ENCODE measurements at places on chromosomes 2 and 18.

- no peak for DNase-seq
Measured at GRCh38 chr18:24212939-24213338, 74.1 kb downstream of the CABYR start.

DNA sequence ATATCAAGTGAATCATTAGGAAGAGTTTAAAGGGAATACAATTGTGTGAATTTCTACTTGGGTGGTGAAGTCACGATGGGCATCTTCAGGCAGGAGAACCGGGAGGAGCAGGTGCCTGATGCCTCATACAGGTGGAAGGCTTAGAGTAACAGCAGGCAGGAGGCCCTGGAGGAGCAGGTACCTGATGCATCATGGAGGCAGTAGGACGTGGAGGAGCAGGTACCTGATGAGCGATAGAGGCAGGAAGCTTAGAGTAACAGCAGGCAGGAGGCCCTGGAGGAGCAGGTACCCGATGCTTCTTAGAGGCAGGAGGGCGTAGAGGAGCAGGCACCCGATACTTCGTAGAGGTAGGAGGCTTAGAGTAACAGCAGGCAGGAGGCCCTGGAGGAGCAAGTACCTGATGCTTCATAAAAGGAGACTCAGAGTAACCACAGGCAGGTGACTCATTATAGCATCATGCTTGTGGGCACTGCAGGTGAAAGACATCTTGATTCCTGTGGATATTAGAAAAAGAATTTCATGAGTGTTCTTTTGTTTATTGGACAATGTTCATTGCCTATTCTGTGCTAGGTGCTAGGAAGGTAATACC, 133.9 kb downstream of the ATP9B start:
- no peak for DNase-seq

DNA sequence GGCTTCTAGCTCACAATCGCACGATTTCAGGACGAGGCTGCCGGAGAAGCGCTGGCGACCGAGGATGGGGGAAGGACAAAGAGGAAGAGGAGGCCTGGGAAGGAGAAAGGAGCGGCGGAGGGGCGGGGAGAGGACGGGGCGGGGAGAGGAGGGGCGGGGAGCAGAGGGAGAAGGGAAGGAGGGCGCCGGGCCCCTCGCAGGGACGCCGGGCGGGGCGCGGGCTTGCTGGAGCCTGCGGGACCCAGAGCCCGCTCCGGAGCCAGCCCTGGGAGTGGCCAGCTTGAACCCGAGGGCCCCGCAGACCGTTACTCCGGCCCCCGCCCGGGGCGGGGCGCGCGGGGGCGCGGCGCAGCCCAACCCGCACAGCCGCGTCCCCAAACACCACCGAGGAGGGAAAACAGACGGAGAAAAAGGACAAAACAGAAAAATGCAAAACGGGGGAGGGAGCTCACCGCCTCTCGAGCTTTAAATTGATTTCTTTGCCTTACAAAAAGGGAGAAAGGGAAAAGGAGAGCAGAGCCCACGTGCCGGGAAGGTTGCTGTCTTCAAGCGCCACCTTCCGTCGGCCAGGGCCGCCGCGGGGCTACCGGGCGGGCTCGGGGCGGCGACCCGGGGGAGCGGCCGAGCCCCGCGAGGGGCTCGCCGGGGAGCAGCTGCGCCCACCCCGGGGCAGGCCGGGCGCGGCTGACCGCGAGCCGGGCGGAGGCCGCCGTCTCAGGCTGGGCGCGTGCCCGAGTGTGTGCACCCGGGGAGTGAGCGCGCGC, 781 bp upstream of the SOX11 start:
- peak; percentile 44 for DNase-seq

DNA sequence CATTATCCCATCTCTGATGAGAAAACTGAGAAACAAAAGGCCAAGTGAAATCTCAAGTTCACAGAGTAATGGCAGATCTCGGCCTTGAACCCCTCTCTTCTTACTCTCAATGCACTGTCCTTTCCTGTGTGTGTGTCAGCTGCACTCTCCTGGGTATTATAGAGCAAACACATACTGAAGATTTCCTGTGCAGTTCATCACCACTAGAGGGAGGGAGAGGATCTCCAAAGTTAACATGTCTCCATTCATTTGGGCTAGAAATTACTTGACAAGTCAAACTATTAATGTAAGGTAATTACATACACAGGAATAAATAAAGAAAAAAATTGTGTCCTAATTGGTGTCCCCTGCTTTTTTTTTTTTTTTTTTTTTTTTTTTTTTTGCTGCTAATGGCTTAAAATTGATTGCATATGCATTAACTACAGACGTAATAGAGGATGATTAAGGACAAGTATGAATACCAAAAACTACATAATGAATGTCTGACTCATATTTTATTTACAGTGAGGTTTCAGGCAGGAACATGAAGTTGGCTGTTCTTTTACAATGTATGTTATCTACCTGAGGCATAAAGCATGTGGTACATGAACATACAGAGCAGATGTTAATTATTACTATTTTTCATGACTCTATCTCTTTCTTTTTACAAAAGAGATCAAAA, 269.2 kb downstream of the NYAP2 start:
- peak; percentile 27 for DNase-seq

DNA sequence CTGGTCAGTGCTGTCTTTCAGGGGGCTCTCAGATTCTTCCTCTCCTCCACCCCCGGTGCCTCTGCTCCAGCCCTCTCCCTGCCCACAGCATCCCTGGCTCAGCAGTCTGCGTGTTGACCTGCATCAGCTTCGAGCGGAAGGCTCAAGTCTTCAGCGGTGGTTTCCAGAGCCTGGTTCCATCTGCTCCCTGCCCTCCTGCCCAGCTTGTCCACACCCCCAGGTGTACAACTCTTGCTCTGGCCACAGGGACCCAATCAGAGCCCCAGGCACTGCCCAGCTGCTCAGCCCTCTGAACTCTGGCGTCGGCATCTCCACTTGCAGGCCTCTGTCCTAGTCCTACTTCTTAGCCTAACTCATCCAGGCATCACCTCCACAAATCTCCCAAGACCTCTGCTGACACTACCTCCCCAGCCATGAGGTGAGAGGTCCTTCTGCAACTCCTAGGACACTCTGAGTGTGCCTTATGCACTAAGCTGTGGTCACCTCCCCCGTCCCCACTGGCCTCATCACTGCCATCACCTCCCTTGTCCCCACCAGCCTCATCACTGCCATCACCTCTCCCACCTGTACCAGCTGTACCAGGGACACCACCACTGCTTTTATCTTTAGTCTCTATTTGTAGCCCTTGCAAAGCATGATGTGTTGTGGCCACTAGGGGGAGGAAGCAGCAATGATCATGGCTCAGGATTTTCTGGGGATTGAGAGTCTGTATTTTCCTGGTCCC, 60.9 kb downstream of the EDAR start:
- peak; percentile 40 for DNase-seq

DNA sequence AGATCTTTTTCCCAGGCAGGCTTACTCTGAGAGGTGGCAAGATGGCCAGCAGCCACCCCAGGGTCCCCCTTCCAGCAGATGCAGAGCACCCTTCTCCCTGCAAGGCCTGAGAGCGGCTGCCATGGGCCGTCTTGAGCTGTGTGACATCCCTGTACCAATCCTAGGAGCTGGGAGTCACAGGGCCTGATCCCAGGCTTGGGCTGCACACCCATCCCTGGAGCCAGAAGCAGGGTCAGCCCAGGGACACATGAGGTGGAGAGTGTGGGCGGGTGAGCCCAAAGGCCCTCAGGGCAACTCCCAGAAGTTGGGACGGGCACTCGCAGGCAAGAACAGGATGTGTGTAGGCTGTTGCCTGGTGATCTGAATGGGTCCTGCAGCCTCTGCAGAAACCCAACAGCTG, 40.5 kb downstream of the CROCC2 start:
- peak; percentile 50 for DNase-seq

- no peak for DNase-seq
Measured at GRCh38 chr2:406231-406630, 118.3 kb upstream of the ALKAL2 start.

- no peak for DNase-seq
Measured at GRCh38 chr2:113060796-113061195, 1.8 kb downstream of the IL36RN start.

DNA sequence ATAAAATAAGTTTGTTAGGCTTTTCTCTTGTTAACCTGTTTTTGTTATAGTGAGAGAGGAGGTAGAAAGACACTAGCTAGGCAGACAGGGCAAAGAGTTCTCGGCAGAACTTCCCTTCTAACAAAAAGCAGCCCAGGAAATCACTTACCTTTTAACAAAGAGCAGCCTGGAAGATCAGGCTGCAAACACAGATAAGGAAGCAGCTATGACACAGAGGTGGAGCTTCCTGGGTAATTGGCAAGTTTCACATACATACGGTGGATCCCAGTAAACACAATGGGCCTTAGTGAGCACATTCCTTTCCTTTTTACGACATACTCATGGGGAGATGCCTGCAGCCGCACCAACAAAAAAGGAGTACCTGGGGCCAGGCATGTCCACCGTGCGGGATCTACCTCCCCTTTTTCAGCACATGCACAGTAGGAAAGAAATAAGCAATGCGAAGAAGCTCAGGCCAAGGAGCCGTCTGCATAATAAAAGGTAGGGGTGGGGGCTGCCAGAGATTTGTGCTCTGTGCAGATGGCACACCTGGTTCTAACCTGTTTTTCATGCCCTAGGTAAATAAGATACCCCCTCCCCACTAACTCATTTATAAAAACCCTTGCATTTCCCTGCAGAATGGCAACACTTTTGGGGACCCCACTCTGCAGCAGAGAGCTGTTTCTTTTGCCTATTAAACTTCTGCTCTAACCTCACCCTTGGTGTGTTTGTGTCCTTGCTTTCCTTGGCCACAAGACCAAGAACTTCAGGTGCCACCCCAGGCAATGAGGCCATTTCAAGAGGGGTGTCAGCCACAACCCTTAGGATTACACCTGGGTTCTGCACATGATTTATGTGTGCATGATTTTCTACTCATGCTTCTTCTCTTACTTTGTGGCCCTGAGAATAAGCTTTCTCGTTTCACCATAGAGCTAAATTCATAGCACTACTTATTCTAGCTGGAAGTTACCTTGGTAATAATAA, 26.5 kb downstream of the MDH1 start:
- DNase-seq = no peak

DNA sequence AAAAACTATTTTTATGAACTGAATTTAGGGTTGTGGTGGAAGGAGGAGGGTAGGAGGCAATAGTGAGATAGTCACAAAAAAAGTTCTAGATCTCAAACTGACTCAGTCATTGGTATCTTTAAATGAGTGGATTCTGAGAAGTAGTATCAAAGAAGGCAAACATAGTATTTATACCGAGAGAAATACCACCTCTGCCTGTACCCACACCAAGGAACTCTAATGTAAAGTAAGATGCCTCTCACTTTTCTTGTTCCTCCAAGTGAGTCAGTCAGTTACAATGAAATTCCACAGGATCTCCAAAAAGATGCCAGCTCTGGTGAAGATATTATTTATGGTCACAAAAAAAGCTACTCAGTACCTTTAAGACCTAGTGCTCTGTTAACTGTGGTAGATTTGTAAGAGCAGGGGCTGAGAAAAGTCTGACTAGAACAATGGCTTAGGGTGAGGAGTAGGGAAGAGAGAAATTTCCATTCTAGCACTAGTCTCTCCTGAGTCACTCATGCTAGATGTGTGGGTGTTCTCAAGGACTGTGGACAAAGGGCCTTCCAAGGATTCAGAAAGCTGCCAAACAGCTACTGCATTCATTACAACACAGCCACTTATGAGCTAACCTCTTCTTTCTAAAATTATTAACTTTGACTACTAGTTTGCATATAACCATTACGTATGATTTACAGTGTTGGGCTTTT, 36.3 kb downstream of the YWHAQ start:
- DNase-seq = no peak

- no peak for DNase-seq
Measured at GRCh38 chr2:138023298-138023697, 59.0 kb downstream of the HNMT start.

DNA sequence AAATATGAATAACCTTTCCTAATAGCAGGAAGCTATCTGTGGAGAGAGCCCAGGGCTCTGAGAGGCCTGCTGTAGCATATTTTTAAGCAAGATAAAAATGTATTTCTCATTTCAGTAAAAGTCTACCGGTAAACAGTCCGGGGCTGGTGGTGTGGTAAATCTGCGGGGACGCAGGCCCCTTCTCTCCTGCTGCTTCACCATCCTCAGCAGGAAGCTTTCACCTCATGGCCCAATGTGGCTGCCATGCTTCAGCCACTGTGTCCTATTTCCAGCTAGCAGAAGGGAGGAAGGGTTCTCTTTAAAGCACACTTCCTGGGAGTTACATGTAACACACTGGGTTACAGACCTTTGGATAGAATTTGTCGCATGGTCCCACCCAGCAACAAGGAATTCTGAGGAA, 79.5 kb upstream of the ODC1 start:
- no peak for DNase-seq

DNA sequence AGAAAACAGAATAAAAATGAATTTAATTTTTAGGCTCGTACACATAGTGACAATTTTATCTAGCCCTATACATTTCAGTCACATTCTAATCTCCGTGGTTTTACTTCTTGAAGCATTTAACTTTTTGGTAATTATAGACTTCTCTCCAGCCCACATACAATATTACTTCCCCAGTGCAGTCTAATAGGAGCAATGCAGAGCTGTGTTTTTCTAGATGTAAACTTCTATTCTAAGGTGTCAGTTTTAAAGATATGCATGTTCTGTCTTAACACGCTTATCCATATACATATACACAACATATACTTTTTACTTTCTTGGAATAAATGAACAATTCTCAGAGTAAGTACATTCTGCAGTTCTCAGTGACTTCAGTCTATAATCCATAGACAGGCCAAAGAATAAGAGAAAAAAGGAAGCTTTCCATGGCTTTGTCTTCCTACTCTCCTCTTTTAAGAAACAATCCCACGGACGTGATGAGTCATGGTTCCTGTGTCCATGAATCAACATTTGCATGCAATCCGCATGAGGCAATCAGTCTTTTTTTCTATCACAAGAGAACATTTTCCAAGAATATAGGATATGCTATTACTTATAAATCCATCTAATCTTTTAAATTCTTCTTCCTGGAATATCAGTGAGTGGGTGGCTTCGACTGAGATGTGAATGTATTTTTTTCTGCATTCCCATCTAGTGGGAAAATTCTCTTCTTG, 42.8 kb downstream of the CCDC102B start:
- no peak for DNase-seq

GRCh38 chr18:62033207-62033606, 140.4 kb upstream of the RNF152 start:
- DNase-seq = no peak

GRCh38 chr18:415617-416612, 84.6 kb downstream of the COLEC12 start:
- no peak for DNase-seq

GRCh38 chr18:52054324-52054723, 285.7 kb upstream of the DCC start:
- no peak for DNase-seq

- DNase-seq = no peak
Measured at GRCh38 chr2:237283131-237283928, 130.6 kb downstream of the COL6A3 start.

DNA sequence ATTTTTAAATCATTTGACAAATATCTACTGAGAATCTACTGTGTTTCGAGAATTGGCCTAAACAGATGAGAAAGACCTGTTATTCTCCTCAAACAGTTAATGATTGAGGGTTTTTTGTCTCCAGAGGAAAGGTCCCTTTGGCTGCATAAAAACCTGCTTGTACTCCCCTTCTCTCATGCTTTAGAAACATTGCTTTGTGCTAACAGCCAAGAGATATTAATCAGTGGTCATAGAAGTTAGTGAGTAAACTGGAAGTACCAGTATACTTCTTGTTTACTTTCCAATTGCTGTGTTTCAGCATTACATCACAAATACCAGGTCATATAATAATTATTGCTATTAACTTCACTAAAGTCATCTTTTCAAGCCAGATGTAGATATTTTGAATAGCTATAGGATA, 34.1 kb downstream of the ITGB6 start:
- no peak for DNase-seq
